ENCODE measurements at places on chromosomes 13 and 19. TPM values are rescaled to one million over a fixed set of nuclear protein-coding genes. Genes with fewer than 3 reads are reported as not detected.

- DNase-seq: no peak
These were observed 62.0 kb downstream of the SLC15A1 start for GRCh38 chr13:98690348-98691022.

- DNase-seq: peak; percentile 78
These were observed 1.8 kb downstream of the ETHE1 start for GRCh38 chr19:43524922-43525835.

GRCh38 chr13:46648166-46648607, 95.2 kb downstream of the LRCH1 start:
- no peak for DNase-seq

DNA sequence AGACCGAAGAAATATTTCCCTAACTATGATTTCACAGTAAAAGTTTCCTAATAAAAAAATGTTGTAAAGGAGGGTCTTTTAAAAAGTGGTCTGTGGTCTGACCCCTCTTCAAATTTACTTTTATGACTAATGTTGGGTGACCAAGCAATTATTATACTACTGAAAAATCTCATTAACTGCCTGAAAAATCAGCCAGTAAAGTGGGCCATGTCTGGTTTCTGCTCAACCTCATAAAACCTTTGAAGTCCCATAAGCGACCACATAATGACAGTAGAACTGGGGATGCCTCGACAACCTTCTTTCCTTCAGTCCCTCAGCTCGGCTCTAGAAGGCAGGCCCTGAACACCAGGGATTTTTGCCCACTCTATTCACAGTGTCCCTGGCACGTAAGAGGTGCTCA, 434.3 kb downstream of the EFNB2 start:
- DNase-seq: no peak

GRCh38 chr19:13841086-13841961, 35.6 kb upstream of the NANOS3 start:
- DNase-seq: peak; percentile 91

DNA sequence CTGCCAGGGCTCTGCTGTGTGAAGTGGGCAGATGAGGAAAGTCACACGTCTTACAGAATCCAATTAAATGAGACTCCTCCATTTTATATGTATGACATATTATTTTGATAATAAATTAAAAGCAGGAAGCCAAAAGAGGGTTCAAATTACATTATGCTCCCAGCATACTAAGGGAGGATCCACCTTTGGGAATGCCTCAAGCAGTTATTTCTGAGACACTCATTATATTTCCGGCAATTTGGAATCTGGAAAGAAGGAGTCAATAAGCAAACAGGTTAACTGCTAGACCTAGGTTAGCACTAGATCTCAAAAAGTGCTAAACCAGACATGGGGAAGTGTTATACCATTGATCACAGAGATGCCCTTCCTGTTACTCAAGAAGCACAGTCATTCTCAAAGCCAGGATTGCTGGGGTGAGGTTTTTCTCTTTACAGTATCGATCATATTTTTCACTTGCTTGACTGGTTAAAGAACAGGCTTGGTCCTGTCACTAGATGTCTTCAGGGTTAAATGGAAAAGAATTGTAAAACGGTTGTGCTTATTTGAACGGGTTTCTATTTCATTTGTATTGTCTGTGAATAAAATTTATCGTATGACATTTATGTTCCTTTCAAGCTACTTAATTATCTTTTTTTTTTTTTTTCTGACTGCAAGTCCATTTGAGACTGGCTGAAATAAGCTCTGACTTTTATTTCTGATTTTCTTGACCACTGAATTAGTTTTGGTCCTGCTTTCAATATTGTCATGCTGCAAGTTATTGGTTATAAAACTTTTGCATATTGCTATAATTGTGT, 523.2 kb downstream of the KLF12 start:
- no peak for DNase-seq

DNA sequence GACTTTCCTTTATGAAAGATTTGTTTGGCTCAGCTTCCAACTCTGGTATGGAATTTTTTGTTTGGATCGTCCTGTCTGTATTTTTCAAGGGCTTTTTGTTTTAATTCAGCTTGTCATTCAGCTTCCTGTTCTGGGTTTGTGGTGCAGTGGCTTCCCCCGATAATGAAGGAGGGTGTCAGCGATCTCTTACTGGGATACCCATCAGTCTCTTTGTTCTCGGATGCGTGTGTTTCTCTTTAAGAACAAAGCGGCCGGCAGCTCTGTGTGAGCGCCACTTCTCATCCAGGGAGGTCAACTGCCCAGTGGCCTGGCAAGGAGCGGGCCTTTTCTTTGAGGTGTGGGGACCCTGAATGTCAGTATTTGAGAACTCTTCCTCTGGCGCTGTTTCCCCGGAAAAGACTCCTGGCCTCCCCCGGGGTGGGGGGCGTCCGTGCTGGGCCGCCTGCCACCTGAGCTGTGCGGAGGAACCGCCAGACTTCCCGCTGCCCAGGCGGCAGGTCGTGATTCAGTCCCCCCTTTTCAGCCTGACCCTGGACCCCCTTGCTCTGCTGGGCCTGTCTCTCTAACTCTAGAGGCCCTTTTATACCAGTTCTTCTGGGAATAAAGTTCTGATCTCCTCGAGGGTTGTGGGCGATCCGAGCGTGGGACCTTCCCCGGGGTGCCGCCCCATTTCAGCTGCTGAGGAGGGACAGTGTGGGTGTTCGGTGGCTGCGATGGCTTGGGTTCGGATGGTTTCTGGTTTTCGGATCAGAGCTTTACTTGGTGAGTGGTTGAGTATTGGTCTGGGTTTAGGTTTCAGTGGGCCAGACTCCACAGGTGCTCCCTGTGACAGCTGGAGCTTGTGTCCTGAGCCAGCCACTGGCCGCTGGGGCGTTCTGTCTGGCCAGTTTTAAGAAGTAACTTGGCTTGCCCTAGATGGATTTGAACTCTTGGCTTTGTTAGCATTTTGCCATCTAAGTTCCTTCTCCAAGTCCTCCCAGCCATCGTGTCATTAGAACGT, 3.4 kb downstream of the SF3A2 start:
- no peak for DNase-seq

DNA sequence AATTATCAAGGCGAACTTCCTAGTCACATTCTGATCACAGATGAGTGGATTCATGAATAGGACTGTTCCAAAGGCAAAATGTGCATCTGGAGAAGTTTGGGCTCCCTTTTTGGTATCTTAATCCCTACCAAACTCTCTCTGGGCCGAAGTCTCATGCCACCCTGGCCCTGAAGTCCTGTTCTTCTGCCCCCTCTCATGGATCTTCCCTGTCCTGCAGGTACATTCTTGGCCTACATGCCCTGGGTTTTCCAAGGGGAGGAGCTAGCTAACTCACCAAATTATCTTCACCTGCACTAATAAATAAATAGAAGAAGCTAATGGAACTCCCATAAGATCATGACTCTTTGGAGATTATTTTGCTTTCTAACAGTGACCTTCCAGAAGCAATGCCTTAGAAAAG, 50.3 kb downstream of the SERTM1 start:
- DNase-seq: no peak

DNA sequence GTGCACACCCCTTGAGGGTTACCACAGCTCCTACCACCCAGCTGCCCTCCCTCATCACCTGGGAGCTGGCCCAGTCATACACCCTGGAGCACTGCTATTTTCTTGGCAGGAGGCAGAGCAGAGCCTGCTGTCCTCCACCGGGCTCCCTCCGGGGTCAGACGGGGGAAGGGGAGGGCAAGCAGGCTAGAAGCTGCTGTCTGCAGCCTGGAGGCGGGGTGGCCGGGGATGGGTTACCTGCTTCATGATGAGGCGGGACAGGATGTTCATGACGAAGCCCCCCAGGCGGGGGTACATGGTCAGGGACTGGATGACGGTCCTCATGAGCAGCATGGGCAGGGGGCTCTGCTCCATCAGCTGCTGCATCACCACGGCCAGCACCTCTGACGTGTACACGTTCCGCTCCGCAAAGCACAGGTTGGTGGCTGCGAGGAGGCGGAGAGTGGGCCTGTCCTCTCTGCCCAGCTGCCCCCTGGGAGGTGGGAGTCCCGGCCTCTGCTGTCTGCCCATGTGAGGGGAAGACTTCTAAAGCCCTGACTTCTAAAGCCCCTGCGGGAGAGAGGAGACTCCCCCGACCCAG, 2.7 kb upstream of the RSPH6A start:
- DNase-seq: peak; percentile 50

- no peak for DNase-seq
These were observed 123.0 kb downstream of the RGCC start for GRCh38 chr13:41580345-41580744.

- DNase-seq: no peak
These were observed 110.3 kb downstream of the NALCN start for GRCh38 chr13:101305981-101306411.

GRCh38 chr13:106650690-106651205, 82.8 kb upstream of the ARGLU1 start:
- no peak for DNase-seq

GRCh38 chr13:91277013-91277676, 70.3 kb upstream of the MIR17HG start:
- DNase-seq: no peak

DNA sequence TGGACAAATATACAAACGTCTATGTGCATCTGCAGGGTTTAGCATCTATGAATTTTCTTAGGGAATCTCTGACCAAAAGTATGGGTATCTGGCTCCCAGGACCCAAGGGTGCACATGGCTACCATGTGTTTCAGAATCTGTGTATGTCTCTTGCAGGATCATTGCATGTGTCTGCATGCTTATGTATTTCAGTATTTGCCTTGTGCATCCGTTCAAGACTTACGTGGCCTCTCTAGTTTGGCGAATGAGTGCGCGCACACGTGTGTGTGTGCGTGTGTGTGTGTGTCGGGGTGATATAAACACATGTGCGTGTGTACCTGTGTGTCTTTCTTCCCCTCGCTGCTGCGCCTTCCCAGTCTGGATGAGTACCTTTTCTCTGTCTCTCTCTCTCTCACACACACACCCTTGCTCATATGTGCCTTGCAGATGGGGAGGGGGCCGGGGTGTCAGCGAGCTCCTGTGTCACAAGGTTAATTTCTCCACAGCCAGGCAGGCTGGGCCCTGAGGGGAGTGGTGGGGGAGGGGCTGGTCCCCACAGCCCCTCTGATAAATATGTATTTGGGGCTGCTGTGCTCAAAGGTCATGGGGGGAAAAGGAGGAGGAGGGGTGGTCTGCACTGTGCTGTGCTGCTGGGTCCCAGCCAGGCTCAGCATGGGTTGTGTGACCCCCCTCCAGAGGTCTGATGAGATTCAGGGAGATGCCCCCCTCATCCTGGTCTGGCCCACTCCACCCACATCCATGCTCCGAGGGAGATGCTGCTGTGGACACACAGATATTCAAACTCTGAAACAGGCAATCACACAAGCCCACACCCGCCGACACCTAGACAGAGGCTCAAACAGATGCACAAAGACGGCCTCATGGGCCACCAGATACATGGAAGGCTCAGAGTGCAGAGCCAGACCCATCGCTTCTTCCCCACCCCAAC, 37.5 kb upstream of the POU2F2 start:
- no peak for DNase-seq

DNA sequence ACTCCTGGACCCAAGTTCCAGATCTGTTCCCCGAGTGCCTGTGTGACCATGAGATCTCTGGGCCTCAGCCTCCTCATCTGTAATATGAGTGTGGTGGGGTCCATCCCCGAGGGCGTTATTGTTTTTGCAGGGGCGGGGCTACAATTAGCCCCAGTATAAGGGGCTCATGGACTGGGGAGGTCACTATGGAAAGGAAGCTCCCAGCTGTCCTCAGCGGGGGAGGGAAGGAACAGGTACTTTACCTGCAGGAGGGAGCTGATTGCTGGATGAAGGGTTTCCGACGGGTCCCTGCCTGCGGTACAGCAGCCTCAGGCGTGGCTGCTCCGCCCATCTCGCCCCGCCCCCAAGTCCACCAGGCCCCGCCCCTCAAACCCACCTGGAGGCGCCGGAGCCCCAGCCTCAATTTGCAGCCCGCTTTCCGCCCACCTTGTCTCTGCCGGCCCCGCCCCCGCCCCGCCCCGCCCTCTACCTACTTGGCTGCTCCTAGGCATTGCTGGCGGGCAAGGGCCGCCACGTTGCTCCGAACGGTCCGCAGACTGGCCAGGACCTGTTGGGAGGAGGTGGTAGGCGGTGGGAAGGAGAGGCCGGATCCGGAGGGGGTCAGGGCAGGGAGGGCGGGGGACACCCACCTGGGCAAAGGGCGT, 5.5 kb downstream of the PDE4C start:
- no peak for DNase-seq

- DNase-seq: no peak
These were observed 1303.0 kb downstream of the EFNB2 start for GRCh38 chr13:105232439-105232838.

DNA sequence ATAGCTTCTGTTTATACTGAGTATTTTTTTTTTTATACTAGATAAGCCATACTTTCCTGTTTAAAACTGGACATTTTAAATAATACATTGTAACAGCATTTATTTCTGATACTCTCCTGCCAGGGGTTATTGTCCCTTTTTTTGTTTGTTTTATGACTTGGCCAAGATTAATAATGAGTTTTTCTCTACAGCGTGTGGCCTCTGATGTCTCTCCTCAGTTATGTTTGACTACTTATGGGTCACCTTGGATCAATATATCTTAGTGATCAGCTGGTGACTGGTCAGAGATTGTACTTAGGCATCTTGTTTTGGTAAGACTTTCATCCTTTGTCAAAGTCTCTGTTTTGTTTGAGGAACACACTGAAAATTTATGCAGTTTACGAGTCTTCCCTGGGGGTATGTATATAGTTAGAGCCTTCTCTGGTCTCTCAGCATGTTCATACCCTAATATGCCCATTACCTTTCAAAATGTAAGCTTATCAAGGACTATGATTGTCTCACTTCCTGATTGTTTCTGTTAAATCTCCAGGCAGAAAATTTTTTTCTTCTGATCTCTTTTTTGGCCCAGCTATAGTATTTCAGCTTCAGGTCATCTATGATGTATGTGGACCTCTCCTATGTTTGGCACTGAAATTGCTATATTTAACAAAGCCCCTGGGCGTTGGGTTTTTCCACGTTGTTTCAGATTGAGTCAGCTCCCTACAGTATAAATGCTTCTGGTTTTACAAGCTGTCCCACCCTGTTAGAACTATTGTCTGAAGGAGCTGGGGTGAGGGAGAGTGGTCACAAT, 87.9 kb downstream of the URI1 start:
- DNase-seq: no peak

DNA sequence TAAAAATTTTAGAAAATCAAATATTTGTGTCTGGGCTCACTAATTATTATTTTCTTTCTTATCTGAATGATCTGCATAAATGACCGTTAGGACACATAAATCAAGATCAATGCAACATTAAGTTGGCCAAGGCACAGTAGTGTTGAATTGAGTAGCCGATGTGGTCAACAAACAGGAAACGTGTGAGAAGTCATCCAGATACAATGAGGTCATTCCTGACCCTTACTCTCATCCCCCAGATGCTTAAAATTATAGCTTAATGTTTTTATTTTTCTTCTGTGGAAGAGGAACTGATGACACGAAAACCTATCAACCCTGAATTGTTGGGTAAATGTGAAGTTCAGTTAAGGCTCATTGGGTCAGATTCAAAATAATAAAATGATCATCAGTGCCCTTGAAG, 222.9 kb downstream of the RFC3 start:
- no peak for DNase-seq

NKG7 gene
- not detected for total RNA-seq

ATP8A2 gene
- under 0.01 TPM for total RNA-seq

SPRED3 gene
- total RNA-seq: 0.16 TPM

TRIP10 gene
- 98.1 TPM for total RNA-seq

Measured in breast epithelium (tissue), 4 donors.